Anterior cingulate cortex (tissue), 58 donors: ENCODE measurements at places on chromosomes 12 and 14.

GRCh38 chr12:31702047-31702446, 26.8 kb downstream of the AMN1 start:
- DNase-seq, result no peak

DNA sequence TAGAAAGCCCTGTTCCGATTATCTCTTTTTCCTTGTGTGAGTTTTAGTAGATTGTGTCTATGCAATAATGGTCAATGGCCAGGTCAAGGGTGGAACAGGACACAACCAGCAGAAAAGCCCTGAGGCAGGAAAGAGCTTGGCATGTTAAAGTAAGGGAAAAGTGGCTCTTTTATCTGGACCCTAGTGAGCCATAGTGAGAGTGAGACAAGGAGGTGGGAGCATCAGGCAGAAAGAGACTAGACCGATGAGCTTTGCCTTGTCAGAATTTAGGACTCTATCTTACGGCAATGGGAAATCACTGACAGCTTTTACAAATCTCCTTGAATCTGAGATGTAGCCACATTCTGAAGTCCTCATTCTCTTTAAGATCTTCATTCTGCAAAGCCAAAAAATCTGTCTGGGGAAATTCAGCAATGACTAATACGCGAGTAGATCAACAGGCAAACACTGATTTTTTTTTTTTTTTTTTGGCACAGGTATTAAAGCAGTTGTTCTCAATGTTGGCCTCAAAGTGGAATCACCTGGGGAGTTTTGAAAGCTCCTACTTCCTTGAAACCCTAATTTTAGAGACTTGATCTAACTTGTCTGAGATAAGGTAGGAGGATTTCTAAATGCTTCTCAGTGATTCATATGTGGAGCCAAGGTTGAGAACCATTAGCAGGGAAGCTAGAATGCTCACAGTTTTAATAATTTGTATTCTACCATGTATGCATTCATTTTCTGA, 33.9 kb downstream of the TMEM19 start:
- no peak for DNase-seq

DNA sequence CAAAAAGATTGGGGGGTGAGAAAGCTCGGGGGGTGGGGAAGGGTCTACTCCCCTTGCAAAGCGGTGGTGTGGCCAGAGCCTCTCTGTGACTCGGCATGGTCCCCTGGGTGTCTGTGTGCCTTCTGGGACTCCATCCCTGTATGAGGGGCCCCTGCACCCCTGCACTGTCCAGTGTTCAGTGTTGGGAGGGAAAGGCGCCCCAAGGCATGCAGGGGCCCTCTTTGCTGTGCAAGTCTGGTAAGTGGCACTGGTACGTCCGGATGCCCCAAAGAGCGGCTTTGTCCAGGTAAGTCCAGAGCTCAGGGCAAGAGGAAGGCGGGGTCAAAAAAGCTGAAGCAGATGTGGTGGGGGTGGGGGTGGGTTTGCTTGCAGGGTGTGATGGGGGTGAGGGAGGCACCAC, 23.7 kb downstream of the RTL1 start:
- no peak for DNase-seq

GRCh38 chr14:37167151-37168047, 5.0 kb downstream of the SLC25A21 start:
- no peak for DNase-seq

GRCh38 chr14:91354221-91354916, 63.3 kb downstream of the CCDC88C start:
- DNase-seq, result no peak

DNA sequence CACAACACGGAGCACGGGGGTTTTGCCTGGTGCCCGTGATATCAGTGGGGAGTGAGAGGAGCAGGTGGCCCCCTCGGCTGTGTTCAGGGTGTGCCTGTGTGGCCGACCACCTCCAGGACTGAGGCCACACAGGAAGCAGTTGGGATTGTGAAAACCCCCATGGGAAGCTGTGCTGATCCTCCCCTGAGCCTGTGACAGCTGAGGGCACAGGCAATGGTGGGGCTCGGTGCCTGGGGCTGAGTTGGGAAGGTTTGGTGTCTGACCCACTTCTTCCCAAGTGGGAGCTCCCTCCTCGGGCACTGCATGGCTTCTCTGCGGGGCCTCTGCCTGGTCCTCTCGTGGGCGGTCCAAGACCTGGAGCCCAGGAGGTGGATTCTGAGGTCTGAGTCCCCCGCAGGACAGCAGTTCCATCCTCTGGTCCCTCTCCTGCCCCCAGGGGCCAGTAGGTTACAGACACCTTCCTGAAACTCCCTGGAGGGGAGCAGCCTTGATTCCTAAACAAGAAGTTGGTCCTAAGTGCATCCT, 17.9 kb downstream of the PACS2 start:
- DNase-seq, result no peak

DNA sequence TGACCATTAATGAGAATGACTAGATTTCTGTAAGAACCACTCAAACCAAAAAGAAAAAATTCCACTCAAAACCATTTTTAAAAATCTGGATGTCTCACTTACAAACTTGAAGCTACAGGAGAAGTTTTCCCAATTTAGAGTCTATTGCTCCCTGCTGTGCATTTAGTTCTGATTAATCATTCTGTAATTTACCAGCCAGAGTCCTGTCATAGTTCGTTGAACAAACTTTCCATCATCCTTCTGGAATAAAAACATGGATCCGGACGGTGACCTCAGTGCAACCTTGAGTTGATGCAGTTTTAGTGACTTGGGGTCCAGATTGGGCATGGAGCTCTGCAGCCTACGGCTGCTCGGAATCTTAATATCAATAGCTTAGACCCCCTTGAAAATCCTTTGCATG, 73.4 kb downstream of the PRMT8 start:
- no peak for DNase-seq

GRCh38 chr12:93766796-93767523, 89.8 kb downstream of the CRADD start:
- DNase-seq, result no peak

GRCh38 chr14:42228611-42229010, 621.9 kb downstream of the LRFN5 start:
- DNase-seq, result no peak

DNA sequence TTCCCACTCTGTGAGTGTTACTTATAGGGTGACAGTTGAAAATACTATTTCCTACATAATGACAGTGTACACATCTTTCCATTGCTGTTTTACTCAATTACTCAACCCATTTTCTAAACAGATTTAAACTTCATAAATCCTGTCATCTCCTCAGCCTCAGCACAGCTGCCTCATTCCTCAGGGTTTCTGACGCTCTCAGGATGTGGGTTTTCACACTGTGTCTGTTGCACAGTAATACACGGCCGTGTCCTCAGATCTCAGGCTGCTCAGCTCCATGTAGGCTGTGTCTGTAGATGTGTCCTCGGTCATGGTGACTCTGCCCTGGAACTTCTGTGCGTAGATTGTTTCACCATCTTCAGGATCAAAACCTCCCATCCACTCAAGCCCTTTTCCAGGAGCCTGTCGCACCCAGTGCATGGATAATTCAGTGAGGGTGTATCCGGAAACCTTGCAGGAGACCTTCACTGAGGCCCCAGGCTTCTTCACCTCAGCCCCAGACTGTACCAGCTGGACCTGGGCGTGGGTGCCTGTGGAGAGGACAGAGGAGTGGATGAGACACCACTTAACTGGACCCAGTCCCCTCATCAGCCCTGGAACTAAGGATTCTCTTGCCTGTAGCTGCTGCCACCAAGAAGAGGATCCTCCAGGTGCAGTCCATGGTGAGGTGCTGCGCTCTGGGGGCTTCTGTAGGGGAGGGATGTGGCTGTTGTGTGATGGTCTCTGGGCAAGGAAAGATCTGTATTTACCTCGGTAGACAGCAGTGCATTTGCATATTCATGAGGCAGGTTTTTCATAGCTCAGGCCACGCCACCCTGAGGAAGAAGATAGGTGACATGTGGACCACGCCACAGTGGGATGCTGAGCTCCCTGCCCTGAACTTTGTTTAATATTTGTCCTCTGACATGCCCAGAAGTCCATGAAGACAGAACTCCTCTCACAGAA, 750.2 kb downstream of the TMEM121 start:
- DNase-seq, result no peak

DNA sequence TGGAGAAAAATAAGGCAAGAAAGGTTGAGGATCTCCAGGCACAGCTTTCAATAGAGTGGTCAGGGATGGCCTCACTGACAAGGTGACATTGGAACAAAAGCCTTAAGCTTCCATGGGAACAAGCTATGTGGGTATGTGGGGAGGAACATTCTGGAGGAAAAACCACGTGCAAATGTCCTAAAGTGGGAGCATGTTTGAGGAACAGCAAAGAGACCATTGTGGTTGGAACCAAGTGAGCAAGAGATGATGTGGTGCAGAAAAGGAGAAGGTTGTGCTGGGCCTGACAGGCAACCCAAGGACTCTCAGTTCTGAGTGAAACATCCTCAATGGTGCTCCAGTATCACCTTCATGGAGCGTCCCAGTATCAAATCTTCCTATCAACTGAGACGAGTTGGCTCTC, 184.0 kb downstream of the CAND1 start:
- DNase-seq, result no peak

- no peak for DNase-seq
These were observed 42.0 kb upstream of the BMAL2 start for GRCh38 chr12:27290501-27291168.

GRCh38 chr14:33510063-33510481, 440.8 kb downstream of the EGLN3 start:
- no peak for DNase-seq

GRCh38 chr14:52026901-52027300, 37.6 kb downstream of the RTRAF start:
- no peak for DNase-seq

DNA sequence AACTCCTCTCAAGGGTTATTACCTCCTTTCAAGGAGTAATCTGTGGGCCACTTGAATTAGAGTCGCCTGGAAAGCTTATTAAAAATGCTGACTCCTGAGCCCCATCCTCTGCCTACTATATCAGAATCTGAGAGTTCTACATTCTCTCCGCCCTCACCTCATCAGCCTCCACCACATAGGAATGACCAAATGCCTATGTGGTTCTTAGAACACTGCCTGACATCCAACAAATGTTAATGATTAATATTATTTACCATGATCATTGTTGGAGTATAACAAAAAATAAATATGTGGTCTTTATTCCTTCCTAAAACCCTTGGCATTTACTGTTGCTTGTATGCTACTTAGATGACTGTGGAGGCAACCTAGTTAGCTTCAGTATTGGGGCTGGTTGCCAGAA, 91.9 kb downstream of the BBS10 start:
- DNase-seq, result no peak

- DNase-seq, result peak; percentile 20
These were observed 95.6 kb downstream of the GAS2L3 start for GRCh38 chr12:100668945-100669536.
